ENCODE measurements at places on chromosomes 6 and 20. TPM values are rescaled to one million over a fixed set of nuclear protein-coding genes. Genes with fewer than 3 reads are reported as not detected.

The PAX1 gene
- total RNA-seq, result not detected

GRCh38 chr6:137882225-137882961 is 15.3 kb downstream of the TNFAIP3 start:
- no peak for DNase-seq

GRCh38 chr6:90019216-90019615 is 124.9 kb downstream of the GJA10 start:
- DNase-seq, result no peak

DNA sequence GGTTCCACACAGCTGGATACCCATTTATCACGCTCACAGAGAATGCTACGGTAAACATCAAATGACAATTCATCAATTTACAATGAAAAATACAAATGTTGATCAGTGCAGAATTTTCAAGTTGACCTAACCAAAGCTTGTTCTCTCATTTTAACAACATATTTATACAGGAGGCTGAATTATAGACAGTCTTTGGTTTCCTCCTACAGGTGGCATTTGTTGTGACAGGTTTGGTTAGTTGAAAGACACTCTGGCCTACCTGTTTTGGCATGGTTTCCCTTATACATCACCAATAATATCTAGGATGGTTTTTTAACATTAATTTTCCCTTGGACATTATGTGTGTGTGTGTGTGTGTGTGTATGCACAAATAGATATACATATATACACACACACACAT is 642.5 kb upstream of the MMS22L start:
- DNase-seq, result no peak

The NOX3 gene
- not detected for total RNA-seq

All from activated CD4-positive, alpha-beta T cell treated with anti-CD3 and anti-CD28 coated beads, Interleukin-2, amount 10 ng/mL, durations not matched to agents 7 days and 5 days (primary cell).